ENCODE measurements at places on chromosomes 2 and 18. TPM values are rescaled to one million over a fixed set of nuclear protein-coding genes. Genes with fewer than 3 reads are reported as not detected.
A peak's percentile ranks its signal among the peaks of the same experiment; 100 is the strongest.

GRCh38 chr18:60292186-60292585 lies 80.4 kb downstream of the MC4R start:
- no peaks in the 10 kb centered on the region for H3K27me3 ChIP-seq
- H3K4me3 ChIP-seq, result no peak overlapping the region
- H3K36me3 ChIP-seq, result no peaks in the 10 kb centered on the region
- no peaks in the 10 kb centered on the region for H3K4me1 ChIP-seq
- no peak overlapping the region for H3K27ac ChIP-seq

- H3K4me3 ChIP-seq, result no peak overlapping the region
- DNase-seq, result no peak
- no peaks in the 10 kb centered on the region for H3K27me3 ChIP-seq
- peaks cover 61% of the 10 kb centered on the region for H3K36me3 ChIP-seq
Observed at GRCh38 chr2:53941749-53942148, 29.0 kb downstream of the PSME4 start.

DNA sequence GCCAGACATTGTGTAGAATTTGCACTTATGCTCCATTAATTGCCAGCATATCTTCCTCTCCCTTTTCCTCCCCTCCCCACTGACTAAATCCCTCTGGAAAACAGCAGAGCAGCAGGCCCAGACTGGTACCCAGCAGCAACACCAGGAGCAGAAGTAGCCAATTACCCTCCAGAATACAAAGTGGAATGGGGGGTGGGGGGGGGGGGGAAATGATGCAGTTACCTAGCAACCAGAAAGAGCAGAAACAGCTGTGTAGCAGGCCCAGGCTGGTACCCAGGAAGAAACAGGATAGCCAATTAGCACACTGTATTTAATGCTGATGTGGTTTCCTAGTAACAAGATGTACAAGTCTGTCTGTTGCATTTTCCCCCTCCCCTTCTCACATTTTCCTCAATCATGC lies 52.3 kb downstream of the KLF7 start:
- no peak for DNase-seq
- H3K27me3 ChIP-seq, result no peaks in the 10 kb centered on the region
- H3K4me3 ChIP-seq, result no peak overlapping the region
- H3K36me3 ChIP-seq, result peaks cover 3% of the 10 kb centered on the region
- no peak overlapping the region for H3K27ac ChIP-seq

GRCh38 chr2:237195396-237196120 lies 109.9 kb downstream of the COPS8 start:
- no peaks in the 10 kb centered on the region for H3K4me1 ChIP-seq
- no peaks in the 10 kb centered on the region for H3K27me3 ChIP-seq
- H3K27ac ChIP-seq, result no peak overlapping the region
- H3K4me3 ChIP-seq, result no peak overlapping the region
- no peaks in the 10 kb centered on the region for H3K36me3 ChIP-seq

GRCh38 chr2:190893157-190893556 lies 12.5 kb downstream of the GLS start:
- no peak for DNase-seq
- H3K27me3 ChIP-seq, result no peaks in the 10 kb centered on the region
- peaks cover 43% of the 10 kb centered on the region for H3K36me3 ChIP-seq
- H3K27ac ChIP-seq, result no peak overlapping the region
- peaks cover 32% of the 10 kb centered on the region for H3K4me1 ChIP-seq

DNA sequence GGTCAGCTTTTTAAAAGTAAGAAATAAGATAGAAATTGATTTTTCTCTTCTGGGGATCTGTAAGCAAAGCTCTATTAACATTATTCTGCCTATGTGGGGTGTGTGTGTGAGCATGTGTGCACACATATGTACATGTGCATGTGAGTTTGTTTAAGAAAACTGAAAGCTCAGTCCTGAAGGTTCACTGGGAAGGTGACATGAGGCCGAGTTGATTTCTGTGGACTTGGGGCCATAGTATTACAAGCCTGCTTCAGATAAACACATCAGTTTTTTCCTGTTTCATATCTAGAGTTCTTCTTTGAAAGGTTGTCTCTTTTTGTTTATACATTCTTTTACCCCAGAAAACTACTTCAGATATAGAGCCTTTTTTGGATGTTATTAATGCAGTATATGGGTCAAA lies 83.4 kb downstream of the SERPINB8 start:
- no peak for DNase-seq

DNA sequence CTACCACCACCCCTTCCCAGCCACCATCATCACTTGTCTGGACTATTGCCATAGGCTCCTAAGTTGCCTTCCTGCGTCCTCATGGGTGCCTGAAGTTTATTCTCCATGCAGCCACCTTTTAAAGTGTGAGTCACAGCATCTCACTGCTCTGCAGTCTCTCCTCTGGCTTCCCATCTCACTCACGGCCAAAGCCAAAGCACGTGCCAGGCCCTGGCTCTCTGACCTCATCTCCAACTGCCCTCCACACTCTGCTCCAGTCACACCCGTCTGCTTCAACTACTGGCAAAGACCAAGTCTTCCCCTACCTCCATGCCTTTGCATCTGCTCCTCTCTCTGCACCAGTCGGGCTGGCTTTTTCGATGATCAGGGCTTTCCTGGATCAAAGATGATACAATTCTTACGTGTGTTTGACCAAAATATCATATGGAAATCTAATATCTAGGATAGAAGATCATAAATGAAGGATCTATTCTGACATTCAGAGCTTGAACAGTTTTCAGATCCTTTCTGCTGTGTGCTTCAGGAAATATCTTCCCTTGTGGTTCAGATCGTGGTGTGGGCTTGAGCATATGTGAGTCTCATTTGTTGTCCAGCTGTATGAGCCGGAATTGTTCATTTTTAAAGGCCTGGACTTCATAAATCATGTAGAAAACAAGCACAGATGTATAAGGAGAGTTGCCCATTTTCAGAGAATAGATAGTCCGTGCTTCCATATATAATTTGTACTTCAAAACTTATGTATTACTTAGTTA lies 175.6 kb downstream of the PRKCE start:
- H3K4me3 ChIP-seq, result no peak overlapping the region
- DNase-seq, result no peak
- H3K27me3 ChIP-seq, result no peaks in the 10 kb centered on the region
- H3K27ac ChIP-seq, result no peak overlapping the region

GRCh38 chr2:162063281-162063680 lies 10.7 kb downstream of the DPP4 start:
- H3K4me1 ChIP-seq, result peaks cover 19% of the 10 kb centered on the region
- no peaks in the 10 kb centered on the region for H3K27me3 ChIP-seq
- H3K4me3 ChIP-seq, result peak overlapping the region; percentile 57
- DNase-seq, result no peak
- H3K36me3 ChIP-seq, result no peaks in the 10 kb centered on the region
- H3K27ac ChIP-seq, result peak overlapping the region; percentile 65

GRCh38 chr2:134721596-134721995 lies 2.8 kb upstream of the TMEM163 start:
- no peaks in the 10 kb centered on the region for H3K36me3 ChIP-seq
- peaks cover 43% of the 10 kb centered on the region for H3K27me3 ChIP-seq
- DNase-seq, result no peak
- no peak overlapping the region for H3K27ac ChIP-seq
- no peak overlapping the region for H3K4me3 ChIP-seq
- H3K4me1 ChIP-seq, result peaks cover 11% of the 10 kb centered on the region

- H3K27ac ChIP-seq, result no peak overlapping the region
- DNase-seq, result no peak
- H3K4me1 ChIP-seq, result no peaks in the 10 kb centered on the region
- no peaks in the 10 kb centered on the region for H3K27me3 ChIP-seq
Observed at GRCh38 chr2:228269351-228269750, 87.9 kb upstream of the SPHKAP start.

C2orf66 gene
- not detected for total RNA-seq

All from CD4-positive, CD25-positive, alpha-beta regulatory T cell (primary cell).